ENCODE measurements at places on chromosomes 1 and 21.
A peak's percentile ranks its signal among the peaks of the same experiment; 100 is the strongest.

GRCh38 chr1:54926970-54927369, 40.0 kb upstream of the DHCR24 start:
- DNase-seq, result no peak

DNA sequence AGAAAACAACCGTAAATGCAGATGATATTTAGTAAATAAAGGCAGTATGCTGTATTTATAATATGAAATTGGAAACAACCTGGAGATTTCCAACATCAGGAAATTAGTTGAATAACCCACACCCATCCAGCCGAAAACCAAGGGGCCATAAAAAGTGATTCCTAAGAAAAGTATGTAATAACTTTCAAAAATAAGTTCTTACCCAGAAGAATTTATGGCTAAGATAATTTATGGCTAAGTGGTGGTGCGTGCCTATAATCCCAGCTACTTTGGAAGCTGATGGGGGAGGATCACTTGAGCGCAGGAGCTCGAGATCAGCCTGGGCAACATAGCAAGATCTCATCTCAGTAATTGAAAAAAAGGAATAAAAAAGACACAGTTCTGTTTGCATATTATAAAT, 43.2 kb downstream of the TMCO4 start:
- no peak for DNase-seq

GRCh38 chr1:194167956-194168640, 981.7 kb upstream of the B3GALT2 start:
- DNase-seq, result no peak

DNA sequence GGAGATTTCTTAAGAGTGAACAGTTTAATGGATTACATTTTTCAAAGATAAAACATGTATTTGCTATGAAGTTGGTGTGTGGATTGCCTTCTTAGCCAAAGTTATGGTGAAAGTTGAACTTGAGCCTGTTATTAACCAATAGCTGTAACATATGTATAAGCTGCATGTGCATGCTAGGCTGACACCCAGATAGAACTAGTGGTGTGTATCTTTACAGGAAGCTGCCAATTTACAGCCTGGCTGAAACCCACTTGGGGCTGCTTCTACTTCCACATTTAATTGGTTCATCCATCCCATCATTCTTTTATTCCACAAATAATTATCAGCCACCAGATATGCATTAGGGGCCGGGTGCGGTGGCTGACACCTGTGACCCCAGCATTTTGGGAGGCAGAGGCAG, 3.3 kb downstream of the PLA2G5 start:
- DNase-seq, result no peak

DNA sequence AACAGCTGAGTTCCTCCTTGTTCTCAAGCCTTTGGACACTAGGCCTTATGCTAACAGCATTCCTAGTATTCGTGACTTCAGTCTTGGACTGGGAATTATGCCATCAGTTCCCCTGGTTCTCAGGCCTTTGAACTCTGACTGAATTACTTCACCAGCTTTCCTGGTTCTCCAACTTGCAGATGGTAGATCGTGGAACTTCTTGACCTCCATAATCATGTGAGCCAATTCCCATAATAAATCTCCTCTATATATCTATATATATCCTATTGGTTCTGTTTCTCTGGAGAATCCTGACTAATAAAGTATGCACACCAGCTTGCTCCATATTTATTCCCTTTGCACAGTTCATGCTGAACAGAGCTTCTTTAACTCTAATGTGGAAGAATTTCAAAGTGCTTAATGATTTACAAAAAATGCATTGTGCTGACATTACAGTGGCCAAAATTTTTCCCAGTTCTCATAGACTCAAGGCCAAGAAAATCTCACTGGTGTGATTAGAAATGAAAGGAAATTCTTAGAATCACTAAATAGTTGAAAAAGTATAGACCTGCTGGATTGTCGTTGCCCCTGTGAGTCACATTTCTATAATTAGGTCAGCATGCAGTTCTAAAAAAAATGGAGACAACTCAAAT, 462.9 kb upstream of the ADAMTS5 start:
- DNase-seq, result no peak

DNA sequence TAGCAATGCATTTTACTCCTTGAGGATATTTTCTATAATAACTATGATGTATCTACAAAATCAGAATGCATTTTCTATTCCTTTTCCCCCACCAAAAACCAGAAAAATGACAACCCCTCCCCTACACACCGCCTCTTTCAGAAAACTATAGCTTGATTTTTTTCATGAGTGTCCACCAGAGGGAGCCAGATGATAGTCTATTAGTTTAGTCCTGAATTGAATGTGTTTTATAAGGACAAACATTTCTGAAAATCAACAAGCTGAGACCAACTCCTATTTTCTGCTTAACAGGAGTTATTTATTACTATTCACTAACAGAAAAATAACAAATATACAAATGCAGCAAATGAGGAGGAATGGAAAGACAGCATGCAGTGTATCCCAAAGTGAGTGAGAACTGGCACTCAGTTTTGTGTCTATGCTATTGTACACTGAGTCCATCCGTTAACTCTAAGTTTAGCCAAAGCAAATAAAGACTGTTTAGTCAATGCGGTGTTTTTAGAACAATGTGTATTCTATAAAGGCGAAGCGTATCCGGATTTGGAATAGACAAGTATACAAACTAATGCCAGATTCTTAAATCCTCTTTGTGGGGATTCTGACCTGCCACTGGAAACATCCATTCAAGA, 182.6 kb downstream of the VAV3 start:
- peak; percentile 63 for DNase-seq

DNA sequence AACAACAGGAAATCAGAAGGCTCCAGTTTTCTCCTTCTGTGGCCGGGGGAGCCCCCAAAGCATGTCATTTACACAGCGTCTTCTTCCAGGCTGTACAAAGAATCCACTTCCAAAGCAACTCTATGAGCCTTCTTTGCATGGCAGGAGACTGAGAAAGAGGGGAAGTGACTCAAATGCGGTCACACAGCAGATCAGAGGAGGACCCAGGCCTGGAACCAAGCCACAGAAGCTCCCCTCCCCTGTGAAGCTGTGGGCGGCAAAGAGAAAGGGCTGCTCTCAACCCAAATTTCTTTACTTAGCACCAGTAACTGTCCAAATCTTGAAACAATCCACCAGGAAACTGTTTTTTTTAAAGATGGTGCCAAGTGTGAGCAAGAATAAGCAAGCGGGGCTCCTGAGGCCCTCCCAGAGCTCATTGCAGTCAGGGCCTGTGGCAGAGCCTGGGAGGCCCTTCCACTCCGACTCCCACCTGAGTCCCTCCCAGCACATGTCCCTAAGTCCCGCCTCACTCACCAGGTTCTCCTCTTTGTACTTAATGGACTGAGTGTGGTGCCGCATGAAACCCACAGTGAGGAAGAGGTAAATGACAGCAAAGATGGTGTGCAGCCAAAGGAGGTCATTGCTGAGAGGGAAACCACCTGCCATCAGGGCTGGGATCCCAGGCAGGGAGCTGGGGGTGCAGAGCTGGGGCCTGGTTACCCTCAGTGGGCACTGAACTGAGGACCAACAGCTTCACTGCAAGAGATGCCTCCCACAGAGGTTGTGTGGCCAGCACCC, 15.9 kb downstream of the TMEM63A start:
- DNase-seq, result peak; percentile 76

DNA sequence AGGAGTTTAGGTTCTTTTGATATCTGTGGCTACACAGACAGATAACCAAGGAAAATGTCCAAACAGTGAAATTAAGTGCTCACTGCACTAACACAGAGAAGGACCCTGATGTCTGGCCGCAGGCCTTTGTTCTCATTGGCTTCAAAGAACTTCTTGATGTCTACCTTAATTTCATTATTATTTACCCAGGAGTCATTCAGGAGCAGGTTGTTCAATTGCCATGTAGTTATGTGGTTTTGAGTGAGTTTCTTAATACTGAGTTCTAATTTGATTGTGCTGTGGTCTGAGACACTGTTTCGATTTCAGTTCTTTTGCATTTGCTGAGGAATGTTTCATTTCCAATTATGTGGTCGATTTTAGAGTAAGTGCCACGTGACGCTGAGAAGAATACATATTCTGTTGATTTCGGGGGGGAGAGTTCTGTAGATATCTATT, 15.2 kb upstream of the LGALS8 start:
- no peak for DNase-seq

DNA sequence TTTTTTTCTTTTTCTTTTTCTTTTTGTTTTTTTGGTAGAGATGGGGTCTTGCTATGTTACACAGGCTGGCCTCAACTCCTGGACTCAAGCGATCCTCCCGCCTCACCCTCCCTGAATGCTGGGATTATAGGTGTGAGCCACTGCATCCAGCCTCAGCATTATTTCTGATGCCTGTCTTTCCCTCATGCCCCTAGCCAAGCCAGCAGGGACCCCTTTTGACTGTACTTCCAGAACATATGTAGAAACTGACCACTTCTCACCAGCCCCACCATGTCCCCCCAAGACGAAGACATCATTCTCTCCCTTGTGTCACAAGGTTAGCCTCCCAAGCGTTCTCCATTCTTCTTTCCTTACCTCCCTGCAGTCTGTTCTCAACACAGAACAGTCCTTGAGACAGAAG, 107.9 kb upstream of the COA6 start:
- DNase-seq, result no peak

- DNase-seq, result no peak
Measured at GRCh38 chr1:24944318-24944717, 14.2 kb upstream of the RUNX3 start.

DNA sequence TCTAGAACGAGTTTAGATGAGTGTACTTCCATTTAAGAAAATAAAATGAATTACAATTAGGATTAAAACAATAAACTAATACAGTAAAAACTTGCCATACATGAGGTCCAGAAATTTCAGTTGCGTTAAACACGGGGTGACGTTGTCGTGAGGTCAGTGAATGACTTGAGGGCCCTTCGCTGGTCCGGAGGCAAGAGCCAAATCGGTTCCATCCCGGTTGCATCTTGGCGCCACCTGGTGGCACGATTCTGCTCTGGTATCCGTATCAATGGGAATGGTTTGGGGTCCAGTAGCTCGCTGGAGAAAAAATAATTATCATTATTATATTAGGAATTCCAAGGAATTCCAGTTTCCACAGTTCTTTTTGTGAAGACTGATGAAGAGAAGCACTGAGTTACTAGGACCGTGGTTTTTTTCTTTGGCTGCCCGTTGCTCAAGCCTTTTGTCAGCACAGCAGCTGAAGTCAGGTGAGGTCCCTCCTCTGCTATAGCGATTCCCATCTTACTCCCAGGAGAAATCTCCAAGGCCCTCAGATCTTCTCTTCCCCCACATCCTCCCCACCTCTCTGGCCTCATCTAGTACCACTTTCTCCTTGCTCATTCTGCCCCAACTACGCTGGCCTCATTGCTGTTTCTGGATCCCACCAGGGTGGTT, 161.4 kb downstream of the SLC35F3 start:
- DNase-seq, result peak; percentile 63

DNA sequence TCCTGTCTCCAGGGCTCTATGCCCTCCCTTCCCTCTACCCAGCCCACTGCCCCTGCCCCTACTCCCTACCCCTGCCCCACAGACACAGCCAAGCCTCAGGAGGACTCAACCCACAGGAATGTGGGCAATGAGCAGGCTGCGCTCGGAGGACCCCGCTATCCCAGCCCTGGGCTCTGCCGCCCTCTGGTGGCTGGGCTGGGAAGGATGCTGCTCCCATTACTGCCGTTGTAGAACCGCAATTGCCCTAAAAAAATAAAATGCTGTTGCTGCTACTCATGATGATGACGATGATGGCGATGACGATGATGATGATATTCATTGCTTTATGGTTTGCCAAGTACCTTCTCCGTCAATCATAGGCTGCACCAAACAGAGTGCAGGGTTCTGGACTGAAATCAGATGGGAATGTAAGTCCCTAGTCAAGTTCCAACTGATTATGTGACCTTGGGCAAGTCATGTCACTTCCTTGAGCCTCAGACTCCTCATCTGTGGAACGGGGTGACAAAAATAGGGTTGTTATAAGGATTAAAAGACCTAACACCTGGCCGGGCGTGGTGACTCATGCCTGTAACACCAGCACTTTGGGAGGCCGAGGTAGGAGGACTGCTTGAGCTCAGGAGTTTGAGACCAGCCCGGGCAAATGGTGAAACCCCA, 24.6 kb downstream of the ARHGEF19 start:
- DNase-seq, result peak; percentile 67

All from activated CD4-positive, alpha-beta T cell treated with anti-CD3 and anti-CD28 coated beads for 4 hours (primary cell).